ENCODE measurements at places on chromosomes 3 and 15.

DNA sequence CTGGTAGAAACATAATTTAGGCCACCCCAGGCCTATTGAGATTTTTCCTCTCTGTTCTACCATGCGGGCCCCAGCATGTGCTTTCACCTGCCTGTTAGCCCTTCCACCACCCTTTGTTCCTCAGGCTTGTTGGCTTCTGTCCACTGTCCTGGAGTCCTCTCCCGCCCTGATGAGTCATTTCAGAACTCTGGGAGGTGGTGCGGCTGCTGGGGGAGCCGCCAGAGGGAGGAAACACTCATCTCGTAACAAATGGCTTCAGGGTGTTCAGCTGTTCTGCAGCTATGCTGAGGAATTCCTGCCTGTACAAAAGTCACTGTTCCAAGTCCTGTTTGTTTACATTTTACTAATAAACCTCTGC is 36.3 kb downstream of the LRTM1 start:
- DNase-seq, result peak; percentile 19

GRCh38 chr15:92715758-92716157 is 60.2 kb upstream of the FAM174B start:
- no peak for DNase-seq

GRCh38 chr3:33717616-33717865 is 513 bp downstream of the CLASP2 start:
- no peak for DNase-seq

GRCh38 chr3:195113048-195113447 is 157.9 kb downstream of the XXYLT1 start:
- DNase-seq, result no peak

DNA sequence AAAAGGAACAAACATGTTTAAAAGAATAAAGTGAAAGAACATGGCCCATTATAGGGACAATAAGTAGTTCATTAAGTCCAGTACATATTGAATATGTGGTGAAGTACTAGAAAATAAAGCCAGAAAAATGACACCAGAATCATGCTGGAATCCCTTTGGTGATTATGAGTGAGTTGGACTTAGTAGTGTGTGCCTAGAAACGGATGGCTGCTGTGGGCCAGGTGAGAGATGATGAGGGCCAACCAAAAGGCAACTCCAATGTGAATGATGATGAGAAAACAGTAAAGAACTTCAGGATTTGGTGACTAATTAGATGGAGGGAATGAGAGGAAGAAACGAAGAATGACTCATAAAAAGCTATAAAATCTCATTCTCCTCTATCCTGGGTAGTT is 3.3 kb downstream of the CRYGS start:
- no peak for DNase-seq

GRCh38 chr3:101846709-101847108 is 2.6 kb upstream of the NFKBIZ start:
- DNase-seq, result no peak

DNA sequence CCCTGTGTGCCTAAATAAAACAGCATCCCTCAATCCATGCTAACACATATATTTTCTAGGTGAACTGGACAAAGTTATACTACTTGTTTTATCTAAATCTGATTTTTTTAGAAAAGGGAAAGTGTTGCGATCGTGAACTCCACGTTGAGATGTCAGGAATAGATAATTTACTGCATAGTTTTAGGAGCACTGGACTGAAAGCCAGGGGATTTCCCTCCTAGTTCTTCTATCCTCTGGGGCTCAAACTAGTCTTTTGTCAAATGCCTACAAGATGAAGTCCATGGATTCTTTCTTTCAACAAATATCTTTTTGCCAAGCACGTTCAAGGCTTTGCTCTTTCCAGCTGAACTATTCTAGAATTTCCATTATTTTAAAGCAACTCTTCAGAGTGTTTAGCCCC is 617 bp upstream of the HPS3 start:
- DNase-seq, result no peak

DNA sequence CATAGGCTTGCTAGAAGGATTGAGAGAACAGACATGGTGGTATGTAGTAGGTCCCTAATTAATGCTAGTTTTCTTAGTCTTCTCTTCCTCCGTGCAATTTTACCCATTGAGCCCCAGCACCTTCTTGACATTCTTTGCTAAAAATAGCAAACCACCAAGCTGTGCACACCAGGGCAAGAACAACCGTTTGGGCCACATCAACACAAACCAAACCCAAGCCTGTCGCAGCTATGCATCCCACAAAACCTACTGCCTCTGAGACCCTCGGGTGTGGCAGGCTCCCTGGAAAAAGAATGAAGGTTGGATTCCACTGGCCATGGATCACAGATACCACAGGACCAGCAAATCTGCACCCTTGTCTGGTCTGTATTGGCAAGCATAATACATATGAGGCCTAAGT is 27.1 kb downstream of the HEG1 start:
- no peak for DNase-seq

GRCh38 chr3:138456961-138457862 is 22.8 kb downstream of the ESYT3 start:
- no peak for DNase-seq

DNA sequence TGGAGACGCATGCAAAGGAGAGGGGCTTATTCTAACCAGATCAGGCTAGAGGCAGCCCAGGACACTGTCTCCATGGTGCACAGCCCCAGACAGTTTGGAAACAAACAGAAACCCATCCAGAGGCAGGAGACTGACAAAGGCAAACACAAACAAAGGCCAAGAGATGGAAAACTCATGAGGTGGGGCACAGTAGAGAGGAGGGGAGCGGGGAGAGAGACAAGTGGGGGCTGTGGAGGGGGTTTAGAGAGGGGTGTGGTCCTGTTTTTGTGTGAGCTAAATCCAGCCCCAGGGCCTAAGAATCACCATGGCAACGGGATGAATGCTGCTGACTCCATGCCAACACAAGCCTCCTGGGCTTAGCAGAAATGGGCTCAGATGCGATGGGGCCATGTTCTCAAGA is 32.3 kb downstream of the PARP16 start:
- DNase-seq, result no peak

GRCh38 chr15:91257746-91258414 is 157.8 kb downstream of the SV2B start:
- no peak for DNase-seq

GRCh38 chr3:851098-851790 is 241.6 kb upstream of the CNTN6 start:
- no peak for DNase-seq

- peak; percentile 12 for DNase-seq
These were observed 47.6 kb downstream of the RAP2B start for GRCh38 chr3:153209596-153209995.

GRCh38 chr15:82298520-82298919 is 35.9 kb downstream of the SAXO2 start:
- no peak for DNase-seq

DNA sequence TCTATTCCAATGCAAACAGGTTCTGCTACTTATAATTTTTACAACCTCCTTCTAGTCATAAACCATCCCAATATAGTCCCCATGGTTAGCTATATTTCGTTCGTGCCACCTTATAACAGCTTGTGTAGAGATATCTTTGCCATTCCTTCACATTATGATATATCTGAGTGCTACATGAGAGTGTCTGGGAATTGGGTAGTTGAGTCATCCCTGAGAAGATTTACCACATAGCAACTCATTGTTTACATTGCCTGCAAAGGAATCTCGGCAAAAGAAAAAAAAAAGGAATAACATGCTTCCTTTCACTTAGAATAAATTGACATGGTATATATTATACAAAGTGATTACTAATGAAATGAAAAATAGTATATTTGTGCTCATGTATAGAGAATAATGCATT is 86.0 kb upstream of the VGLL3 start:
- no peak for DNase-seq

DNA sequence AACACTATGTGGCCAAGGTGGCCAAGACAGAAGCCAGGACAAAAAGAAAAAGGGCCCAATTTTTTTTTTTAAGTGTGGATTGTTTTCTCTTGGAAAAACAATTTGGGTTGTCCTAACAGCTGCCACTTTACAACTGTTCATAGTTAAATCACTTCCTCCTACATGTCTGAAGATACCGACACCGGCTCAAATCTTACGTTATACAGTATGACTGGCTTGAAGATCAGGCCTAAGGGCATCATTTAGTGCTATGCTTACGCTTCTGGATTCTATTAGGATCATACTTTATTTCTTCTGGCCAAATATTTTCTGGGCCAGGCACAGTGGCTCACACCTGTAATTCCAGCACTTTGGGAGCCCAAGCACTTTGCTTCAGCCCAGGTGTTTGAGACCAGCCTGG is 404.4 kb downstream of the MECOM start:
- DNase-seq, result no peak

DNA sequence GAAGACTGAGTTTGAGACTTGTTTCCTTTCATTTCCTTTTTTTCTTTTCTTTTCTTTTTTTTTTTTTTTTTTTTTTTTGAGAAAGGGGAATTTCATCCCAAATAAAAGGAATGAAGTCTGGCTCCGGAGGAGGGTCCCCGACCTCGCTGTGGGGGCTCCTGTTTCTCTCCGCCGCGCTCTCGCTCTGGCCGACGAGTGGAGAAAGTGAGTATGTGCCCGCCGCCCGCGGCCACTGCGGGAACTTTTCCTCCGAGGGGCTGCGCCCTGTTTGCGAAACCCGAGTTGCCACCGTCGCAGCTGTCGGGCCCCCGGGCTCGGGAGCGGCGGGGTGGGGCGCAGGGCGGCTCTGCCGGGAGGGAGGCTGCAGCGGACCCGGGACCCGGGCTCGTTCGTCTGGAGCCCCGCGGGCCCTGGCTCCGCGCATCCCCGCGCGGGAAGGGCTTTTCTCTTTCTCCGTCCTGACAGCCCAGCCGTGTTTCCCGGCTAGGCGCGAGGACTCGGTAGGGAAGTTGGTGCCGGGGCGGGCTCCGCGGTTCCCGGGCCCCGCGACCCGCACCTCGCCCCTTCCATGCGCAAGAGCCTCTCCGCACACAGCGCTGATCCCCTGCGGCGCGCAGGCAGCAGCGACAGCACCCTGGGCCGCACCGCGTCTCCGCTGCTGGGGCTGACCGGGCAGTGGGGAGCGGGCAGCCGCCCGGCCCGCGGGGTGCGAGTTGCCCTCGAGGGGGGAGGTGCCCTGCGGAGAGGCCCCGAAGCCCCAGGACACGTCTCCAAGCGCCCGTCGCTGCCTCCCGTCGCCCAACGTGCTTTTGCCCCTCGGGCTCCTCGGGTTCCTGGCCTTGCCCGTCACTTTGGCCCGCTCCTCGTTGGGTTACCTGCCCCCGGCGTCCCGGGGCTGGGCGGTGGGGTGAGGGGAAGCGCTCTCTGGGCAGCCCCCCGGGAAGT is 1.4 kb downstream of the IGF1R start:
- no peak for DNase-seq

DNA sequence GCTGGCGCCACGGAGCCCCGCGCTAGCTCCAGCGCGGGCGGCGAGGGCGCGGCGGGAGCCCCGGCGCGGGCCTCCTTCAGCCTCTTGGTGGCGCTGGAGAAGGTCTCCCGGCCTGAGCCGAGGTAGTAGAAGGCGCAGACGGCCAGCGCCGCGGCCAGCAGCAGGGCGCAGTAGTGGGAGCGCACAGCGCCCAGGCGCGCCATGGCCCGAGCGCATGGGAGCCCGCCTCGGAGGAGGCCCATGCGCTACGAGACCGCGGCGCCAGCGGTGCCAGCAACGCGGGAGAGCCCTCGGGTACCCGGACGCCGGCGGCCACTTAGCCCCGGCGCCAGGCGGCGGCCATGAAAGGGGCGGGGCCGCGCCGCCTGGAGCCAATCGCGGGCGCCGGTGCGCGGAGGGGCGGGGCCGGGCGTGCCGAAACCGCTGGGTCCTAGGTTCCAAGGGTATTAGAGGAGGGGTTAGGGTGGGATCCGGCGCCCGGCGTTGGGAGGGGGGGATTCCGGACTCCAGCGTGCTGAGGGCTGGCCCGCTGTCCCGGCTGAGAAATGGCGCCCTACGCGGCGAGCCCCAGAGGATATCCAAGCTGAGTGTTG is at the start of gene XXYLT1:
XXYLT1 (minus strand) TSS at position 343 of the 593 bp plus-strand sequence; CDS start at position 242, 101 bp downstream.
- no peak for DNase-seq

- DNase-seq, result no peak
These were observed 63.6 kb downstream of the OSTN start for GRCh38 chr3:191262650-191263049.

GRCh38 chr3:4398120-4398940 is 68.7 kb downstream of the SUMF1 start:
- DNase-seq, result no peak

DNA sequence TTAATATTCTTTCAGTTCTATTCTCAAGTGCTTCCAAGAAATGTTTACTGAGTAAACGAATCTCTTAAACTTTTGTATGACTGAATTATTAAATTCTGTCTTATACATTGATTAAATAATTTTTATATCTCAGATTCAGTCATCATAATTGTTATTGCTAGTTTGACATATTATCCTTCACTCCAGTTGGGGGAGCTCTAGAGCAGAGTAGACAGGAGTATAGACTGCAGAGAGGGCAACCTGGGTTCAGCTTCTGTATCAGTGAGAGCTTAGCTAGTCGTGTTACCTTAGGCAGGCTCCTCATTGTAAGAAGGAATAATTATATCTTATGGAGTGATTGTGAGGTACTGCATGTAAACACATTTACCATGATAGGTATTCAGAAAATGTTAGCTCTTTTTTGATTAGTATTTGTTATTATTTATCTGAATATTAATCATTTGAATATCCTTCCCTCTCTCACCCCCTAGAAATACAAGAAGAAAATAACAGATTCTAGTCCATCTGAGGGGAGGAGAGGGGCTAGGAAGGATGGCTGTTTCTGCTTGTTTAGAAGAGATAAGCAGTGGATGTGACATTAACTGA is 31.0 kb upstream of the ZCWPW2 start:
- DNase-seq, result no peak

GRCh38 chr3:118080889-118081288 is 953.8 kb downstream of the IGSF11 start:
- DNase-seq, result no peak

- no peak for DNase-seq
These were observed 72.7 kb upstream of the FNDC3B start for GRCh38 chr3:171966533-171967136.

DNA sequence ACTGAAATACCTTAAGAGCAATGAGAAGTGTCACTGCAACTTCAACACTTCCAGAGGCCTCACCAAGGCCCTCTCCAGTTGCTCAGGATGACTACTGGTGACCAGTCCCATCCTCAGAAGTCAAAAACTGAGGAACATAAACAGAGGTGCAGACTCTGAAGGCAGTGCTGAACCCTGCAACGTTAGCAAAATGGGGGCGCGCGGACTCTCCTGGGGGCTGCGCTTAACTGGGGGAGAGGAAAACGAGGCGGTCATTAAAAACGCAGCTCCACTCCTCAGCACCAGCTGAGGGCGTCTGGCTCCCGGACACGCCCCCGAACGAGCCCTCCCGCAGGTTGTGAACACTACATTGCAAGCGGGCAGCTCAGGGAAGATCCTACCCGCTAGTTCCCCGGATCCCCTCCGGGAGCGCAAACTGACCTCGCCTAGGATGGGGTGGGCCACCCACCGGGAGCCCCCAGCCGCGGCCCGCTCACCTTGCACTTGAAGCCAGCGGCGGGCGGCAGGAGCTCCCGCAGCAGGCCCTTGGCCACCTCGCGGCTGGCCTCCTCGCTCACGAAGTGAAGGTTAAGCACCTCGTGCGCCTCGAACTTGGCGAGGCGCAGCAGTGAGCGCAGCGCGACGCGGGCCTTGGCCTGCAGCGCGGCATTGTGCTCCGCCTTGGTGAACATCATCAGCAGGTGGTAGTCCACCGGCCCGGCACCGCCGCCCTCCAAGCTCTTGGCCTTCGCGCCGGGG is 711 bp downstream of the XXYLT1 start:
- no peak for DNase-seq

GRCh38 chr3:61483997-61484396 is 77.4 kb upstream of the PTPRG start:
- DNase-seq, result no peak

GRCh38 chr15:100849855-100850218 is 29.8 kb upstream of the ALDH1A3 start:
- DNase-seq, result no peak

- no peak for DNase-seq
These were observed 26.0 kb upstream of the SEC62 start for GRCh38 chr3:169940470-169941181.
